ENCODE measurements at places on chromosomes 7 and 10.

GRCh38 chr10:22461891-22462290, 116.6 kb downstream of the SPAG6 start:
- DNase-seq, result no peak

DNA sequence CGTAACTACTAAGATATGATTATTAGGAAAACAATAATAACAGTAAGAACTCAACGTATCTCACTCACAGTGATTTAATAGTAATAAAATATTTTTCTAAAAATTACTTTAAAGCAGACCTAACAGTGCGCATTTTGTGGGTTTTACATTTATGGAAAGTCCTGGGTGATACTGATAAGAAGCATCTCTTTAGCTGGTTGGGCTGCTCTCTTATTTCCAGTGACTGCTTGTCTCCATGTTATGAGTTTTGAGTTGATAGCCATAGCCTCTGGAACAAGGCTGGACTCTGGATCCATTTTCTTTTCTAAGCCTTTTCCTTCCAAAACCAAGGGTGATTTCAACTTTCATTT, 29.5 kb upstream of the INHBA start:
- DNase-seq, result peak; percentile 71

GRCh38 chr10:80530251-80530650, 7.5 kb upstream of the SH2D4B start:
- peak; percentile 82 for DNase-seq

DNA sequence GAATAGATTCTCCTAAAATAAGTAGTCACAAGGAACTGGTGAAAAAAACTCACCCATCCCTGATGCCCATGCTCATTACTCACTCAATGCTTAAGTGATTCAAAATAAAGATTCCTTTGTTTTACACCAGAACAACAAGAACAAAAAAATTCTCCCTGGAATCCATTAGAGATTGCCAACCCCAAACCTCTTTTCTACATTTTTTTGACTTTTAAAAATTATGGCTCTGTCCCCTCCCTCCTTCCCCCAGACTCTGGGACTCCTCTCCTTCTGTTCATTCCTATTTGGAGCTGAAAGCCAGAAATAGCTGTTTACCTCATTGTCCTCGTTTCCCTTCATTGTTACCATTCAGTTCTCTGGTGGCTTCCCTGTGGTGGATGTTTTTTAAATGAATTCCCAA, 63.2 kb upstream of the FHIP2A start:
- DNase-seq, result no peak

- peak; percentile 10 for DNase-seq
These were observed 107.6 kb downstream of the VIPR2 start for GRCh38 chr7:159036916-159037605.

GRCh38 chr7:112538726-112539255, 58.0 kb downstream of the LSMEM1 start:
- DNase-seq, result no peak

- DNase-seq, result no peak
These were observed 427.1 kb upstream of the GALNT17 start for GRCh38 chr7:70704831-70705346.

DNA sequence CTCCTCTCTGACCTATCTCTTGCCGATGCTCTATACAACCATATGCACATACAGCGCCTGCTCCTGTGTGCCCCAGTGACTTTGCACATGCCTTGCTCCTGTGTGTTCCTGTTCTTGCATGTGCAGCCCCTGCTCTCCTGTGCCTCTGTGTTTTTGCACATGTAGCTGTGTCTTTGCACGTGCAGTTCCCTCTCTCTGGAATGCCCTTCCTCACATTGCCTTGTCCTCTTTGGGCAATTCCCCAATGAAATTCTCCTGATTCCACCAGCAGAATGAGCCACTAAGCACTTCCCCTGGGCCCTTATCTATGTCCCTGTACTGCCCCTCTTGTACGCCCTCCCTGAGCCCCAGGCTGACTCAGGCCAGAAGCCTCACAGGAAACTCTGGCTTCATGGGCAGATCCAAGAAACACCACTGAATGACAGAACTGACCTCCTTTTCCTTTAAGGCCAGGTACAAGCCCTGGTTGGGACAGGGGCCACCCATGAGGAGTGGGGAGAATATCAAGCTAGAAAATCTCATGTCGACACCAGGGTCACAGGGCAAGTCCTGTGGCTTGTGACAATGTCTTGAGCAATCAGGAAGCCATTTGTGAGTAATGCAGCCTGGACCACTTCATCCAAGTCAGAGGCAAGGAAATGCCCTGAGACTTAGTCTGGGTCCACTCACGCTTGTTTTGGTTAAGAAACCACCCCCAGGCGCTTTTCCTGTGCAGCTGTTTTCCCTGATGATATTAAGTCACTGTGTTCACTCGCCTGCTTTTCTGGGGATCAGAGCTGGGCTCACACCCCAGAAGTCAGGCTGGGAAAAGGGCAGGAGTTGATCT, 1.9 kb upstream of the ARHGAP22 start:
- peak; percentile 81 for DNase-seq

GRCh38 chr7:1564603-1565022, 5.2 kb downstream of the PSMG3 start:
- no peak for DNase-seq

DNA sequence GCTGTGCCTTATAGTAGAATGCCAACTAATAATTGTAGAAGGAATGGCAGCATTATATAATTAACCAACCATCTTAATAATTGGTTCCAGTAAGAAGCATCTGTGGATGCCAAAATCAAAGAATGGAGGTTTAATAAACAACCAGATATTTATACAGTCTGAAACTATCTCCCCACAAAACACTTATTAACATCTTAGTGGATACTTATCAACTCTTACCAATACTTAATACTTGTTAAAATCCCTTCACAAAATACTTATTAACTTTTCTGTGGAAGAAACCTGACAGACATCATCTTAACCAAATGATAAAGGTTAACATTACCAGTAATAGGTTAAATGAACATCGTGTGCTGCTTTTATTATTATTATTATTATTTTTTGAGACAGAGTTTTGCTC, 29.1 kb upstream of the FAM107B start:
- no peak for DNase-seq

DNA sequence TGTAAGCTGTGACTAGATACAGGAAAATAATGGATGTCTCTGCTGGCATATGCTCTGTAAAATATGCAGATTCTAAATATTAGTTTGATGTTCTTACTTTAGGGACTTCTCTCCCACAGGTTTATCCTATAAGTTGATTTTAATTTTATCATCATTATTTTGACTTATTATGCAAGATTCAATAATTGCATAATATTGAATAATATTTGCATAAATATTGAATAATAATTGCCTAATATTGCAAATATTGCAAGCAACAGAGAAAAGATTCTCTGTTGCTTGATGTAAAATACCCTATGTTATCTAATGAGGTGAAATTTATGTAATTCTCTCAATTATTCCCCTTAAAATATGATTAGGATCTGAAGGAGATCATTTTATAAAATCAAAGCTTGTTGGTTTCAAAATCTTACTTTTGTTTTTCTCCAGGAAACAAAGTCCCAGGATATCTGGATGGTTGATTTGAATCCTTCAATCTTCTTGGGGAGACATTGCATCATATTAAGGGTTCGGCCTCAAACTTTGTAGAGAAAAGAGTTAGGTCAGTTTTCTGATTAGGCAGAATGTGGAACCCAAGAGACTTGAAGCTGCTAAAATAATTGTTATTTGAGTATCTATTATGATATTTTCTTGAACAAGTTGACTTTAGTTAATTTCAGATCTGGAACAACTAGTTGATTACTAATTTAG, 92.8 kb upstream of the MTPN start:
- DNase-seq, result no peak

GRCh38 chr10:117622471-117623184, 80.1 kb downstream of the EMX2 start:
- no peak for DNase-seq

GRCh38 chr10:78893217-78893616, 175.5 kb upstream of the ZMIZ1 start:
- no peak for DNase-seq

GRCh38 chr10:22003964-22004281, 393 bp upstream of the DNAJC1 start:
- no peak for DNase-seq

DNA sequence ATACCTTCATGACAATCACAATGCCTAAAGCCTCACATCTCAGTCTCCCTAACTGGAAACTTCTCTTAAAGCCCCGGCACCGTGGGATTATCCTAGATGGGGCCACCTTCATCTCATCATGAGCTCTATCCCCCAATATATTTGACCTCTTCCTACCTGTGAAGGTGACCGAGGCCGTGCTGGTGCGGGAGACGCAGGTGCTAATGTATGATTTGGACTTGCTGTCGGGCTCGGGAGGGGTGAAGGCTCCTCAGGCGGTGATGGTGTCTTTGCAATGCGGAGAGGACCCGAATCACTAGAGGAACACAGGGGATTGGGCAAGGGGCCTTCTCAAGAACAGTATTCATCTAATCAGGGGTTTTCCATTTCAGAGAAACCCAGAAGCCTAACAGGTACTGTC, 168.4 kb downstream of the AMPH start:
- DNase-seq, result no peak

DNA sequence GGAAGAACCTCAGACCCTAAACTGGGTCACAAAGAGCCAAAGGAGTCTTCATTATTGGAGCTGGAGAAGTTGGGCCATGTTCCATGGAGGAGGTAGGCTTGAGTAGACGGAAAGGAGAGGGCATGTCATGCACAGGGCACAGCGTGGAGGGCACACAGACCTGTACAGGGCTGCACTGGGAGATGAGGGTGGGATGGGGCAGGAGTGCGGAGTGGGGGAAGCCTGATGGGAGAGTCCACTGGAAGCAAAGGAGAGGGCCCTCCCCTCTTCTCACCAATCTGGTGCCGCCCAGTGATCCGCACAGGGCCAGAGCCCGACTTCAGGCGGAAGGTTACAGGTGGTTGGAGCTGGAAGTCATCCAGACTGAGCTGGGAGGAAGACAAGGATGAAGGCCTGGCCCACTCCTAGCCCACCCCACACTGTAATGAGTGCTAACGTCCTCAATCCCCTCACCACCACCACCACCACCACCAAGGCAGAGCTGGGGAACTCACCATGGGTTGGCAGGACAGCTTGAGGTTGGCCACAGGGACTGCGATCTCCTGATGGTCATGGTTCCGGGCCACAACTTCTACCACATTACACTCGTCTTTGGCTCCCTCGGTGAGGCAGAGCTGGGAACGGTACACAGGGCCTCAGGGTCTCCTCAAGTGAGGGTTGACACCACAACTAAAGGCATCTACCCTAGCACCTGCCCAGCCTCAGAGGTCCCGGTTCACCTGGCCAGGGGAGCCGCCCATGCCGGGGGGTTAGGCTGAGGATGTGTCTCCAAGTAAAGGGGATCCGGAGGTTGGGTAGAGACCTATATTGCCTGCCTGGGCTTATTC, 1.0 kb downstream of the NPM3 start:
- no peak for DNase-seq

DNA sequence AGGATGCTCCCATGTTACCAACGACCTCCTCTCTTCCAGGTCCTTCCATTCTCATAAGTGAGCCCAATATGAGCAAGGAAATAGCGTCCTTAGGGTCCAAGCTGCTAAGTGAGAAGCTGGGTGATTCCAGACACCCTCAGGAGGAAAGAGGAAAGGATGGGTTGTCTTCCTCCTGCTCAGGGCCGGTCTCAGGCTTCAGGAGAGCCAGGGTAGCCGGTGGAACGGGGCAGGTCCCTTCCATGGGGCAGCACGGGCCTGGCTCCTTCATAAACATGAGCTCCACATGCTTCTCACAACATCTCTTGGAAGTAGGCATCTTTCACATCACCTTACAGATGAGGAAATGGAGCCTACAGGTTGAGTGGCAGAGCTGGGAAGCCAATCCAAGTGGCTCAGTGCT, 12.7 kb downstream of the SLIT1 start:
- DNase-seq, result no peak

DNA sequence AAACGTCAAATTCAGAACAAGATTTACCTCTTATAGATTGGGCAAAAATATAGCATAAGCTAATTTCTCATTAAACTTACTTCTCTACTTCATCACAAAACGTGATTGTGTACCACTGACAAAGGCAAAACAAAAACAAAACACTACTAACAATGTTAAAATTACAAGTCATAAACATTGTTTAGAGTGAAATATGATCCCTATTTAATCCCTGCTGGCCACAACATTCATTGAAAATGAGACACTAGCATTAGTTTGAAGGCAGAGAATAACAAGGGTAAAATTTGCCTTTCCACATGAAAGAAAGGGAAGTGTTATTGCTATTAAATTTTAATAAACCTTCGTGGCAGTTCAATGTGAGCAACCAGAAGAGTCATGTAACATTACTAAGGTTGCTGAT, 45.0 kb downstream of the SEMA3A start:
- DNase-seq, result no peak
